ENCODE measurements at places on chromosomes 5 and 9. TPM values are rescaled to one million over a fixed set of nuclear protein-coding genes. Genes with fewer than 3 reads are reported as not detected.

- DNase-seq: no peak
- H3K4me1 ChIP-seq: no peaks in the 10 kb centered on the region
- no peak overlapping the region for H3K27ac ChIP-seq
- H3K27me3 ChIP-seq: no peaks in the 10 kb centered on the region
- no peak overlapping the region for H3K4me3 ChIP-seq
- no peaks in the 10 kb centered on the region for H3K36me3 ChIP-seq
Observed at GRCh38 chr9:110499608-110500007, 79.9 kb downstream of the SVEP1 start.

- peaks cover 3% of the 10 kb centered on the region for H3K27me3 ChIP-seq
- no peak overlapping the region for H3K4me3 ChIP-seq
- H3K36me3 ChIP-seq: no peaks in the 10 kb centered on the region
- DNase-seq: no peak
- H3K4me1 ChIP-seq: no peaks in the 10 kb centered on the region
- H3K27ac ChIP-seq: no peak overlapping the region
Observed at GRCh38 chr5:496028-496427, 28.2 kb downstream of the SLC9A3 start.

The IFNA21 gene
- total RNA-seq: not detected

The GNA14 gene
- total RNA-seq: not detected

- no peaks in the 10 kb centered on the region for H3K27me3 ChIP-seq
- no peaks in the 10 kb centered on the region for H3K36me3 ChIP-seq
- no peak for DNase-seq
- H3K4me1 ChIP-seq: no peaks in the 10 kb centered on the region
- H3K4me3 ChIP-seq: no peak overlapping the region
Observed at GRCh38 chr9:87677776-87678587, 47.9 kb upstream of the CTSL start.

The GPR150 gene
- total RNA-seq: 0.74 TPM

GRCh38 chr9:116933251-116933650 is 246.1 kb downstream of the TRIM32 start:
- no peaks in the 10 kb centered on the region for H3K4me1 ChIP-seq
- no peak overlapping the region for H3K27ac ChIP-seq
- H3K36me3 ChIP-seq: no peaks in the 10 kb centered on the region

- H3K27ac ChIP-seq: no peak overlapping the region
- H3K4me3 ChIP-seq: no peak overlapping the region
- no peak for DNase-seq
- no peaks in the 10 kb centered on the region for H3K4me1 ChIP-seq
- no peaks in the 10 kb centered on the region for H3K27me3 ChIP-seq
- H3K36me3 ChIP-seq: no peaks in the 10 kb centered on the region
Observed at GRCh38 chr5:10831419-10831818, 70.4 kb upstream of the DAP start.

GRCh38 chr5:9265441-9266287 is 280.2 kb downstream of the SEMA5A start:
- DNase-seq: no peak
- H3K4me1 ChIP-seq: no peaks in the 10 kb centered on the region
- H3K27ac ChIP-seq: no peak overlapping the region
- no peaks in the 10 kb centered on the region for H3K27me3 ChIP-seq
- H3K4me3 ChIP-seq: no peak overlapping the region
- H3K36me3 ChIP-seq: no peaks in the 10 kb centered on the region

The NME5 gene
- total RNA-seq: not detected

DNA sequence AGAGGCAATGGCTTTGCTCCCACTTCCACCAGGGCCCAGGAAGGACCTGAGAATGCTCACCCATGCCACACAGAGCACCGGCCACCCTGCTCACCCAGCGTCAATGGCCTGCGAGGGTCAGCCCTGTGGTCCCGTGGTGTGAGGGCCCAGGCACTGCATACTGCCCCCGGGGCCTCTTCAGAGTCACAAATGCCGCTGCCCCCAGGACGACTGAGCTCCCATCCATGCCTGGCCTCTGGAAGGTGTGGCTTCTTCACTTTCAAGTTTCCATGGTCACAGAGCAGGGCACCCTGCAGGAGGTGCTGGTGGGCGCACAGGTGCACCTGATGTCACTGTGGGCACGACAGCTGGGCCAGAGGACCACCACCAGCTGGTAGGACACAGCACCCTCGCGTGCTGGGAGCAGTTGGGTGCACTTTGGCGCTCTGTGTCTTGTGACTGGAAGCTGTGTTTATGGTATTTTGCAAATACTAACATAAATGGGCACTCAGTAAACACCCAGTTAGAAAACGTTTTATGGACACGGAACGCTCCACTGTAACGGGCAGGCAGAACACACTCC is 12.5 kb upstream of the ZDHHC11 start:
- no peak overlapping the region for H3K27ac ChIP-seq
- DNase-seq: no peak
- no peaks in the 10 kb centered on the region for H3K4me1 ChIP-seq

DNA sequence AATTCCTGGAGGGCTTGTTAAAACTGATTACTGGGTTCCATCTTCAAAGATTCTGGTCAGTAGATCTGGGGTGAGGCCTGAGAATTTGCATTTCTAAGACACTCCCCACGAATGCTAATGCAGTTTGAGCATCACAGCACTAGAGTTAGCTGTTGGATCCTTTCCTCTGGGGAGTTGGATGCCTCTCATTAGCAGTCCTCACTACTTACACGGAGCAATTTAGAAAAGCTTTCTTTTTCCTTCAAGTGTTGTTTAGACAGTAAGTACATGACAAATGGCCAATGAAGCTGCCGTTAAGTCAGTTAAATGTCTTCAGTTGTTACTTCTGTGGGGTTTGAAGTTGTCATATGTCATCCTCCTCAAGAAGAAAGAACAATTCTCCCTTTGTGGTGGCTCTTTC is 74.9 kb upstream of the HMHB1 start:
- peaks cover 6% of the 10 kb centered on the region for H3K27me3 ChIP-seq
- no peaks in the 10 kb centered on the region for H3K36me3 ChIP-seq
- DNase-seq: no peak
- peaks cover 8% of the 10 kb centered on the region for H3K4me1 ChIP-seq
- H3K4me3 ChIP-seq: no peak overlapping the region

DNA sequence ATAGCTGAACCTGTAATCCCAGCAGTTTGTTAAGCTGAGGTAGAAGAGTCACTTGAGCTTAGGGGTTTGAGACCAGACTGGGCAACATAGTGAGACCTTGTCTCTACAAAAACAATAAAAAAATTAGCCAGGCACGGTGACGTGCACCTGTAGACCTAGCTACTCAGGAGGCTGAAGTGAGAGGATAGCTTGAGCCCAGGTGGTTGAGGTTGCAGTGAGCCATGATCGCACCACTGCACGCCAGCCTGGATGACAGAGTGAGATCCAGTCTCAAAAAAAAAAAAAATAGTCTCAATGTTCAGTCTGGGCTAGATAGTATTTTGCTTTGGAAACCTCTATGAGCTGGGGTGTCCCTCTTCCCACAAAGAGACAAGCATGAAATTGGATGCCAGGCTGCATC is 51.9 kb upstream of the IQGAP2 start:
- no peaks in the 10 kb centered on the region for H3K27me3 ChIP-seq
- no peaks in the 10 kb centered on the region for H3K36me3 ChIP-seq
- no peak overlapping the region for H3K4me3 ChIP-seq
- H3K27ac ChIP-seq: no peak overlapping the region

The DEPDC1B gene
- total RNA-seq: 49.1 TPM

GRCh38 chr9:28409919-28410318 is 836.6 kb upstream of the C9orf72 start:
- no peaks in the 10 kb centered on the region for H3K27me3 ChIP-seq
- DNase-seq: no peak
- no peaks in the 10 kb centered on the region for H3K36me3 ChIP-seq
- H3K27ac ChIP-seq: no peak overlapping the region
- H3K4me3 ChIP-seq: no peak overlapping the region

- H3K27me3 ChIP-seq: no peaks in the 10 kb centered on the region
- H3K27ac ChIP-seq: peak overlapping the region; percentile 94
- peak overlapping the region; percentile 64 for H3K4me3 ChIP-seq
- H3K4me1 ChIP-seq: peaks cover 75% of the 10 kb centered on the region
- peaks cover 49% of the 10 kb centered on the region for H3K36me3 ChIP-seq
Observed at GRCh38 chr5:80192507-80193241, 63.2 kb downstream of the SERINC5 start.

- no peak for DNase-seq
- H3K36me3 ChIP-seq: no peaks in the 10 kb centered on the region
- no peak overlapping the region for H3K4me3 ChIP-seq
- H3K4me1 ChIP-seq: no peaks in the 10 kb centered on the region
- no peak overlapping the region for H3K27ac ChIP-seq
- no peaks in the 10 kb centered on the region for H3K27me3 ChIP-seq
Observed at GRCh38 chr9:13956107-13956506, 357.8 kb downstream of the NFIB start.

DNA sequence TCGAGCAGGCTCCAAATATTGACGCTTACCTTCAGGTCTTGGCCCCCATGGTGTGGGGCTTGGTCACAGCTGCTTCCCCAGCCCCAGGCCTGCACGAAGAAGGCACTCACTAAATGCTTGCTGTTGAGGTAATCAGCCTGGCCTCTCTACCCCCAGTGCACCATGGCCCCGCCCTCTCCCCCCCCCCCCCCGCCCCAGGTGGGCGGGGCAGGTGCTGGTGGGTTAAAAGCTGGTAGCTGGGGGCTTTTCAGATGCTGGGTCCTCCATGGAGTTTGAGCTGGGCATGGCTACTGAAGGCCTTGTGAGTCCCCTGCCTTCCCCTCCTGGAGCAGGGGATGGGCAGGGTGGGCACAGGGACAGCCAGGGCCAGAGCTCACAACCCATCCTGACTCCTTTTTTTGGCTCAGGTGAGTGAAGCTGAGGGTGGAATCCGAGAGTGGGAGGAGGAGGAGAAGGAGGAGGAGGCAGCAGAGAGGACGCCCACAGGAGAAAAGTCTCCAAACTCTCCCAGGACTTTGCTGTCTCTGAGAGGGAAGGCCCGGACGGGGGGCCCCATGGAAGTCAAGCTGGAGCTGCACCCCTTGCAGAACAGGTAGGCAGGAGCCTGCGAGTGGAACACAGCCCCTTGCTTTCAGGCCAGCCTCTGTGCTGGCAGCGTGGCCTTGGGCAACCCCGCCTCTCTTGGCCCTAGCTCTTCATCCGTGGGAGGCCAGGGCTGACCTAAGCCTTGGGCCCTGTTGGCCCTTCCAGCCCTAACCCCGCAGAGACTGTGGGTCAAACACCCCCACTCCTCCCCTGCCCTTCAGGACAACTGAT is 4.4 kb upstream of the TSPAN17 start:
- no peak for DNase-seq
- peaks cover 1% of the 10 kb centered on the region for H3K27me3 ChIP-seq
- H3K4me3 ChIP-seq: no peak overlapping the region
- peaks cover 24% of the 10 kb centered on the region for H3K4me1 ChIP-seq
